ENCODE measurements at places on chromosomes 4 and X.

- no peak for DNase-seq
Measured at GRCh38 chr4:40579983-40580382, 49.7 kb downstream of the RBM47 start.

GRCh38 chrX:54248309-54248708 lies 65.3 kb upstream of the FAM120C start:
- peak; percentile 30 for DNase-seq

- no peak for DNase-seq
Measured at GRCh38 chr4:61380865-61381264, 180.7 kb downstream of the ADGRL3 start.

DNA sequence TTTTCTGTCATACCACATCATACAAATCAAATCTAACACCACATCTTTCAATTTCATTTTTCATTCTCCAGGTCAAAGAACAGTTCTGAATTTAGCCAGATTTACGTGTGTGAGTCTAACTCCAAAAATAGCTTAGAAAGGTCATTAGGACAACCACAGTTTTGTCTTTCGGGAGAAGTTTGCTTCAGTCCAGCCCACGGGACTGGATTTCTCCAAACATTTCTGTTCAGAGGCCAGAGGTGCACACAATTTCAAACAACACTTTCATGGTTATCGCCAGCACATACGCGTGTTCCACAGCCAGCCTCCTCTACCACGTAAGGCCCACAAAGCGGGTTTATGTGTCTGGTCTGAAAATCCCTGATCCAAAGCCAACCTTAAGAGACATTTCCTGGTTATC lies 65.9 kb downstream of the VEGFC start:
- DNase-seq: no peak

DNA sequence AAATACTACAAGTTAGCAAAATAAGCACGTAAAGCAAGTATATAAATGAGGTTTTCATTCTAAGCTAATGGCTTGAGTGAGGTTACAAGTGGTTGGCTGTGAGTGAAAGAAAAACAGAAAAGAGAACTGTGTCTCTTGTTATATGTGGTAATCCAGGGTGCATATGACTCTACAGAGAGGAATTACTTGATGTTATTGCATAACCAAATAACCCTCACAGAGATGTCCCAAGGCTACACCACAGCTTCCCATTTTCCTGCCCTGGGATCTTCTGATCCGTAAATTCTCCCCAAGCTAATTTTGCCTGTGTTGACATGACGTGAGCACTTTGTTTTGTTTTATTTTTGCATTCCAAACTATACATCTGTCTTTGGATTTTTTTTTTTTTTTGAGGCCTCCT lies 470.0 kb upstream of the INTU start:
- no peak for DNase-seq

- DNase-seq: no peak
Measured at GRCh38 chr4:152894673-152895072, 41.5 kb upstream of the FHDC1 start.

- no peak for DNase-seq
Measured at GRCh38 chr4:29151584-29151983, 1568.6 kb upstream of the PCDH7 start.

GRCh38 chrX:111349101-111349500 lies 62.9 kb downstream of the DCX start:
- no peak for DNase-seq

- DNase-seq: no peak
Measured at GRCh38 chr4:16707874-16708273, 190.6 kb downstream of the LDB2 start.

DNA sequence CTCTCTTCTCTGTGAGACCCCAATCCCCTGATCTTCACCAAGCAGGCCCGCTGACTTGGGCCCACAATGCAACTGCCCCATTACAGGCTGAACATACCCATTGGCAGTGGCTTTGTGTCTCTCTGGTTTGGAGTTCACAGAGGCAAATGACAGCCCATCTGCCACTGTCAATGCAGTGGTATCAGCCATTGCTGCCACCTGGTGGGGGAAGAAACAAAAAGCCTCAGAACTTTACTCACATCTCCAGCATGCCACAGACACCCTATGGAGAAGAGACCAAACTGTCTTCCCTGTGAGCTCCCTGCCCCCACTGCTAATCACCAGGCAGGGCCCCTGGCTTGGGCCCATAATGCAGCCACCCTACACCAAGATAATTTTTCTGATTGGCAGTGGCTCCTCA lies 729.3 kb upstream of the ACTRT1 start:
- peak; percentile 4 for DNase-seq

- no peak for DNase-seq
Measured at GRCh38 chr4:118911238-118911703, 22.6 kb downstream of the SYNPO2 start.

DNA sequence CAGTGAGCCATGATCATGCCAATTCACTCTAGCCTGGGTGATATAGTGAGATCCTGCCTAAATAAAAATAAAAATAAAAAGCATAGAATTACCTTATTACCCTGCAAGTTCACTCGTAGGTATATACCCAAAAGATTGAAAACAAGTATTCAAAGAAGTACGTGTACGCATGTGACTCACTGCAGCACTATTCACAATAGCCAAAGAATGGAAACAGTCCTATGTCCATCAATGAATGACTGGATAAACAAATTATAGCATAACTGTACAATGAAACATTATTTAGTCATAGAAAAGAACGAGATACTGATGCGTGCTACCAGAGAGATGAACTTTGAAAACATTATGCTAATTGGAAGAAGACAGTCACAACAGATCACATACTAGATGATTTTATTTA lies 204.6 kb upstream of the DIAPH2 start:
- no peak for DNase-seq

GRCh38 chr4:76538296-76538695 lies 103.3 kb downstream of the SHROOM3 start:
- DNase-seq: no peak

DNA sequence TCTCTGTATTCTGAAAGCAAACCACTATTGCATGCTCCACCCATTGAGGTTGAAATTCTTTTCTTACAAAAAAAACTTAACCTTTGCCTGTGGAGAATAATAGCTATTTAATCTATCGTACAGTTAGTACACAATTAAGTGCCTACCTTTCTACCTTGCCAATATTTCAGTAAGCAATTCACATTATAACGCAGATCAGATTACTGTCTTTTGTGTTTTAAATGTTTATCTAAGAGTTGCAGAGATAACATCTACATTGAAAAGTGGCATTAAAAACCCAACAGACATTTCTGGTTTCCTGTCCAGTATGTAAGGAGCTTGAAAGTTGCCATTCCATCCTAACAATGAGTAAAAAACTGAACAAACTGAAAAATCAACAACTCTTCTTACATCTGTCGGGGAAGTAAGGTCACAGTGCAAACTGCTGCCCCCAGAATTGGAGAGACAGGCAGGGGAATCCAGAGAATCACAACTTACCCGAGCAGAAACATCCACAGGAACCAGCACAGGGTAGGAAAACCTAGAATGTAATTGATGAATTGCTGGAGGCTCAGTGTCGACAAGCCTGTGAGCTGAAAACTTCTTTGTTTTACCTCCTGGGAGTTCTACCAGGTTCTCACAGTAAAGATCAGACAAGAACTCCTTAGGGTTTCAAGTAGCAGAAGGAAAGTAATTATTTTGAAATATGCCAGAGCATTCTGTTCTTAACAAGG lies 27.3 kb upstream of the ACSL4 start:
- DNase-seq: peak; percentile 12

DNA sequence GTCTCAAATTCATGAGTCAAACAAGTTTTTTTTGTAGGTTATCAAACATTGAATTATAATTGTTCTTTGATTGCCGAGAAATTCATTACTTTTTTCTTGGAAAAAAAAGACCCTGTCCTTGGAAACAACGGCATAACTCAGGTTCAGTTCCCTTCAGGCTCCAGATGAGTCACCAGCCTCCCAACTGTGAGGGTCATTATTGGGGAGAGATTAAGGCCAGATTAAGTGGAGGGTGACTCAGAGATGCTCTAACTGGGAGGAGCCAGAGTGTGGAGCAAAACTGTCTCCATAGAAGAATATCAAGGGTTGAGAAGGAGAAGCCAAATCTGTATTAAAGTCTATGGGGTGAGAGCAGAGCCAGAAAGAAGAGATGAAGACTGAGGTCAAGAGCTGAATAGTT lies 9.6 kb downstream of the ADGRG4 start:
- peak; percentile 5 for DNase-seq

Measured in hematopoietic multipotent progenitor cell treated with erythropoietin and hydrocortisone succinate and interleukin-3 and kit ligand, for 6 days (in vitro differentiated cells).